AG09319 (cell line): ENCODE measurements at places on chromosomes 2 and 18.
A peak's percentile ranks its signal among the peaks of the same experiment; 100 is the strongest.

DNA sequence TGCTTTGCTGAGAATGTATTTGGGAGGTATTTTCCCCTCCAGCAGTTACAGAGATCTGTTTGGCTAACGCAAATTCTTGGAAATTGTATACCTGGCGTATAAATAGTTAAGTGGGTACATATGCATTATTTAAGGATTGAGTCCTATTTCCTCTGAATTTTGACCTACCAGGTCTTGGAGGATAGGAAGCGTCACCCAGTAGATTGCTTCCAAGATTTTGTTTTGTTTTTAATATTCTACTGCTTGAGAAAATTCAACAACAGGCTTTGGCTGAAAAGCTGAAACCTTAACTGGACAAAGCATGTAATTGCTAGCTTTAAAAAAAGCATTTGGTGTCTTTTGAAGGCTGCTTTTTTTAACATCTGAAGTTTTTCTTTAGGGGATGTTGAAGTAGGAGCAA lies 150.1 kb downstream of the WDSUB1 start:
- DNase-seq = no peak

GRCh38 chr2:27264753-27265535 lies 2.1 kb upstream of the SLC30A3 start:
- no peak for DNase-seq

- no peak for DNase-seq
Observed at GRCh38 chr2:226037526-226037925, 638.0 kb downstream of the NYAP2 start.

DNA sequence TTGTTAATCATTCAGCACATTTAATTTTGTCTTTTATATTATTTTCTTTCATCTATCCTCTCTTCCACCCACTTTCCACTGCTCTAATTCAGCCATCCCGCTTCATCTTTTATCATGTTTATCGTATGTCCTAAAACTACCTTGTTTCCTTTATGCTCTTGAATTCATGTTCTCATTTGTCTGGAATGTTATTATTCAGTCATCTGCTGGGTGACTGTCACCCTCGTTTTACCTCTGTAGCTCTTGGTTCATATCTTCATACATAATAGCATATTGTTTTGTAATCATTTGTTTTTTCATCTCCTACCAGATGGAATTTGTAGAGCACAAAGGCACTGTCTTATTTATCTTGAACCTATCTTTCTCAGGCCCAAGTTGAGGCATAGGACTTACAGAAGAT lies 37.0 kb downstream of the SMCHD1 start:
- no peak for DNase-seq

DNA sequence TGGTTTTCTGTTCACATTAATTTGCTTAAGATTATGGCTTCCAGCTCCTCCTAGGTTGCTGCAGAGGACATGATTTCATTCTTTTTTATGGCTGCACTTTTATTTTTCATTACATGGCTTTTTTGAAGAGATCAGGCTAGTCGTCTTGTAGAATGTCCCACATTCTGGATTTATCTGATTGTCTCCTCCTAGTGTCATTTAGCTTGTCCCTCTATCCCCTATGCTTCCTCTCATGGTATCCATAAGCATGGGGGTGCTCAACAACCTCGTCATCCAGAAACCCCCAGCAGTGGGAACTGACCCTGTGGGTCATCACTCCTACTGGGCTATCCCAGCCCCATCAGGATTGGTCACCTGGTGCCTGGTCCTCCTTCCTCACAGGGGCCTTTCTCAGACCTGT lies 49.6 kb downstream of the SERTAD2 start:
- DNase-seq = no peak

- DNase-seq = no peak
Observed at GRCh38 chr2:166762746-166763145, 125.5 kb upstream of the XIRP2 start.

GRCh38 chr2:133171393-133172004 lies 396.8 kb downstream of the NCKAP5 start:
- DNase-seq = peak; percentile 37

DNA sequence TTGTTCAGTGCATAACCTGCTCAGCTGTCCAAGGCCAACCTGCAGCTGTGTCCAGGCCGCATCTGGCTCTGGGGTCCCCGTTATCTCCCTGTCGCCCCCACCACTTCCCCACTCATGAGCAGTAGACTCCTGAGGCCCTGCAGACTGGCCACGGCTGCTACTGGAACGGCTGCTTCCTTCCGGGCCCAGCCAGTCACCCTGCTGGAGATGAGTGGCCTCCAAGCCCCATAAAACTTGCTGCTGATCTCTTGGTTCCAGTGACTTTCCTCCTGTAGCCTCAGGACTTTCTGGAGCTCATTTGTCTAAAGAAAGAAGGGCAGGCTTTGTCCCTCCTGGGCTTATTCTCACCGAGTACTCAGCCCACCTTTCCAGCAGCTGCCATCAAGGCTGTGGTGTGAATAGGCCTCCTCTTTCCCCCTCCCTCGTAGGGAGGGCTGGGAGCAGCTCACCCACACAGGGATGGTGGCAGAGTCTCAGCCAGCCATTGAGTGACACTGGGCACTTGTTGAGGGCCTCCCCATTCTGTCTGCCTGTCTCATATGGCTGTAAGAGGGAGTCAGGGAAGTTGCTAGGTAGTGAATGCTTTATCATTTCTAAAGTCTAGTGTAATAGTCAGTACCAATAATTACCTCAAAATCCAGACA lies 257.3 kb downstream of the MYCN start:
- no peak for DNase-seq

DNA sequence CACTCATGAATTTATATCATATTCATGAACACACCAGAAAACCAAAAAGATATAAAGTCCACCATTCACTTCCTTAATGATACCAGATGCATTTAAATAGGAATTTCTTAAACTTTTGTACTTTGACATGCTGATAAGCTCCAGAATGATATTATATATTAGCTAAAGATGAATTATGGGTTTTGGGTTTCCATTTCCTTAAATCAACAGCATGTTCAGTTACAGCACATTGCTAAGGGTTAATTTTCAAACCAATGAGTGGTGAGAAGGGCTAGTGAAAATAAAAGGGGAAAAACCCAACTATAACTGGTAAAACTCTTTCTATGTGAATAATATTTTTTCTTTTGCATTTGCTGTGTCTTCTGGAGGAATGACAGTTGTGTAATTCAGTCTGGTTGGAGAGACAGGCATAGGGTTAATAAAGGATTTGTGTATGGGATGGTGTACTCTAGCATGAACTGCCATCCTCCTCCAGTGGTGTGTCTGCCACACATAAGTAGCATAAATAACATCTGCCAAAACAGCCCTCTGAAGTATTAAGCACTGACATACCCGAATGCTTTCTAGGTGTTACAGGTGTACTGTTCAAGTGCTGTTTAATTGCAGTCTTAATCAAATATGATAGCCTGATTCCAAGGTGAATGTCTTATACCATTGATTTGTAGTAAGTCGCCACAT lies 19.3 kb upstream of the CPS1 start:
- DNase-seq = no peak

GRCh38 chr2:10980071-10980470 lies 68.3 kb downstream of the KCNF1 start:
- DNase-seq = no peak

DNA sequence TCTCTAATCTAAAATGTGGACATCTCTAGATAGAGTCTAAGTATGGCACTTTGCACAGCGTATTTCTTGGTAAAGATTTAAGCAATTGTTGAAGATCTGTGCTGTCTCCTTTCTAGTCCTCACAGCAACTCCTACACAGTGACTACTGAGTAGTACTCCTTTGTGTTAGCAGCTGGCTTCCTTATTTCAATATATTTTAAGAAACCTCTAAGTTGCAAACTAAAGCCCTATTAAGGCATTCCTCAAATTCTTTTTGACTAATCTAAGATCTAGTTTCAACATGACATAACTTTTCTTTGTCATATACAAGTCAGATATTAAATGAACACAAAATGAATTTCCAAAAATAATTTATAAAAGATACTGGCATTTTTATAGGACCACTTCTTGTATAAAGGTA lies 121.8 kb upstream of the DNAJC10 start:
- no peak for DNase-seq

GRCh38 chr2:128286011-128286721 lies 32.5 kb downstream of the HS6ST1 start:
- DNase-seq = no peak

- no peak for DNase-seq
Observed at GRCh38 chr2:134737671-134738070, 18.9 kb upstream of the TMEM163 start.

GRCh38 chr18:3691705-3692104 lies 241.7 kb downstream of the TGIF1 start:
- DNase-seq = no peak

DNA sequence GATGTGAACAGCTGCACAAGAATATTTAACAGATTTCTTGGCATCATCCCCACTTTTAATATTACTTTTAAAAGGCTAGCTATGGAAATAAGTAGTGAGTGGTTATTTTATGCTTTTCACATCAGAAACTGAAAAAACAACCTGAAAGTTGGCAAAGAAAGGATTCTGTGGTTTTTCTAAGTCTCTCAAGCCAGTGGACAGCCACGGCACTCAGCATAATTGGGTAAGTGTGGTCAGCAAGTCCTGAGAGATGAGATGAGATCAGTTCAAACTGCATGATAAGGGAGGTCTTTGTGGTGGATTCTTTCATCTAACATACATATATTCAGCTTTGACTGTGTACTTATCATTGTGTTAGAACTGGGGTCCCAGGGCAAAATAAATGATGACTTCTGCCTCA lies 105.2 kb downstream of the LYPD6B start:
- DNase-seq = no peak

GRCh38 chr2:241708879-241709278 lies 7.0 kb downstream of the ING5 start:
- DNase-seq = no peak

GRCh38 chr18:55031164-55031563 lies 71.9 kb upstream of the CCDC68 start:
- DNase-seq = no peak

DNA sequence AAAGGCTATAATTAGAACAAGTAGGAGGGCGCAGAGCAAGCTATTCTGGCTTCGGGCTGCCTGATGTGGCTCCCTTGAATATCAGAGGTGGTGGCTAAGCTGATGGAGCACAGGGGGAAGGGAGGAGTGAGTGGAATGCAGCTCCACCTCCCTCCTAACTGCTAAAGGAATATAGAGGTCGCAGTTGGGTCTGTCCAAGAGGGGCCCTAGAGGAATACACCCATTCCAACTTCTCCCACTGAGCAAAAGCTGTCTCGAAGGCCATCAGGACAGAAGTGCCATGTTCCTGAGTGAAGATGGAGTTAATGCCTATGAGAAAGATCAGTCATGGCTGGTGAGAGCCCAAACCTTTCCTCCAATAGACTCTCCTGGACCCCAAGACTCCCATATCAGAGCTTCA lies 32.8 kb upstream of the MARCO start:
- no peak for DNase-seq

GRCh38 chr2:216694082-216694825 lies 1.1 kb downstream of the IGFBP5 start:
- no peak for DNase-seq

GRCh38 chr2:242017086-242017485 lies 147.6 kb downstream of the RTP5 start:
- no peak for DNase-seq

DNA sequence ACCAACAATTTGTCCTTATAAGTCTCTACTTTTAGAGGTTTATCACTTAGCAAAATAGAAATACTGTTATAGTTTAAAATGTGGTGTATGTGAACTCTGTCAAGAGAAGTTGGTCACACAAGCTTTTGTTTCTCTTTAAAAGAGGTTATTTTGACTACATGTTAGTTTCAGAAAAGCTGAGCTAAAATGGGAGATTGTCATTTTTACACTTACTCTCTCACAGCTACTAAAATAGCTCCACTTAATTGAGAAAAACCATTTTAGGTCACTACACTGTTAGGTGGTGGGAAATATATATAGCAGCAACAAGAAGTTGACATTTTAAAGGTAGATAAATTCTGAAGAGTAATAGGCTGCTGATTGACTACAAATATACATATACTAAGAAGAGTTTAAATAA lies 161.5 kb upstream of the KCNJ3 start:
- DNase-seq = no peak

DNA sequence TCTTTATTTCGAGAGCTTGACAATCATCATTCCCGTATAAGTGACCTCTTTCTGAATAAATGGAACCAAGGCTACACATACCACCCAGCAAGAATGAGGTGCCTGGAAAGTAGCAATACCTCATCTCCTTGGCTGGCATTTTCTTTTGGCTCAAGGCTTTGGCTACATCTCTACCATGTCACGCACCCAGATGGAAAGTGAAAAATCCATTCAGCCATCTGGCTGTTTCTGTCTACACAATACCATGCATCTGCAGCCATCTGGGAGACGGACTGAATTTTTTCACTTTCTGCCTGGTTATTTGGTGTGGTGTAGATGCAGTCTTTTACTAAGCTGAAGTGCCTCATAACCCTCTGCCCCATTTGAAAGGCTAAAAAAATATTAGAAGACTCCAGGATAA lies 566.9 kb downstream of the BCL11A start:
- no peak for DNase-seq

- DNase-seq = no peak
Observed at GRCh38 chr18:484749-485464, 15.6 kb downstream of the COLEC12 start.

- DNase-seq = no peak
Observed at GRCh38 chr18:5431836-5432575, 111.8 kb downstream of the EPB41L3 start.

- DNase-seq = no peak
Observed at GRCh38 chr2:169259402-169259801, 102.9 kb downstream of the LRP2 start.

DNA sequence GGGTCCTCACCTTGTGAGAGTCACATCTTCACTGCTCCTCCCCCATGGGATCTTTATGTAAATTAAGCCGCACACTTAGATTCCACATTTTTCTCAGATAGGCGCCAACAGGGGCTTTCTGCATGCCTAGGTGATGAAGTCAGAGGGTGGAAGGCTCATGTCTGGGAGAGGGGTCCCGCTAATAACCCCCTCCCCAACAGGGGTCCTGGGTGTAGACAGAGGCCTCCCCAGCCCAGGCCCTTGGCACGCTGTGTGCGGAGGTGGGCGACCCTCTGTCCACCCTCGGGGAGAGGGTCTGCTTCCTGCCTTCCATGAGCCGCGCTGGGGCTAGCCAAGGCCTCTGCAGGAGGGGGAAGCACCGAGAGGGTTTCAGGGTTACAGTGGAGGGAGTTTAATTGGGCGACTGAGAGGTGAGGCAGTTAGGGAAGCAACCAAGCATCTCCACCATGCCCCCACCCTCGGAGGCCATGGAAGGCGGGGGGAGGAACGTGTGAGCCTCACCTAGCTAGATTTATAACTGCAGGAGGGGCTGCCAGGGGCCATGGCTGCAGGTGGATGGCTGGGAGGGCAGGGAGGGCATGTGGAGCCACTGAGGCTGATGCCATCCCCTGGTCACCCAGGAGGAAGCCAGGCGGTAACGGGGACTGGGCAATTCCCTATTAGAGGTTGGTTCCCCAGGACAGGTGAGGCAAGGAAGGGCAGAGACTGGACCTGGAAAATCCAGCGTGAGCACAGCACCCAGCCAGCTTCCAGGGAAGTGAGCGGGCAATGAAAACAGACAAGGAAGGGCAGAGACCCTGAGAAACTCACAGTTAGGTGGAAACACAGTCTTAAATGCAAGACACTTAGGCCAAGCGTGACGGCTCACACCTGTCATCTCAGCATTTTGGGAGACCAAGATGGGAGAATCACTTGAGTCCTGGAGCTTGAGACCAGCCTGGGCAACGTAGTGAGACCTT lies 7.7 kb upstream of the PXDN start:
- no peak for DNase-seq
